ENCODE measurements at places on chromosomes 1 and 21.

DNA sequence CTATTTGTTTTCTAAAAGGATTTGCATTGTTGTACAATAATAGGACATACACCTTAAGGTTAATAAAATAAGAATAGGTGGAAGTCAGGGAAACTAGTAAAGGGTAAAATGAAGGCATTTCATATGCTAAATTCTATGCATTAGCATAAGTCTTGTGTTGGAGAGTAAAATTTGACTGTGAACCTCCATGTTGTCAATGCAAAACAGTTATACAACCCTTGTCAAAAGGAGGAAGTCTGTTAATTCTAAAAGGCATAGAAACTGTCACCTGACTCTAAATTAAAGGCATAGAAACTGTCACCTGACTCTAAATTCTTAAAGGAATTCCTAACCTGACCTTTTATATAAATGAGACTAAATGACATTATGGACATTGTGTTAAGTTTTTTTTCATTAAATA lies 291.8 kb downstream of the OLFM3 start:
- DNase-seq = no peak

DNA sequence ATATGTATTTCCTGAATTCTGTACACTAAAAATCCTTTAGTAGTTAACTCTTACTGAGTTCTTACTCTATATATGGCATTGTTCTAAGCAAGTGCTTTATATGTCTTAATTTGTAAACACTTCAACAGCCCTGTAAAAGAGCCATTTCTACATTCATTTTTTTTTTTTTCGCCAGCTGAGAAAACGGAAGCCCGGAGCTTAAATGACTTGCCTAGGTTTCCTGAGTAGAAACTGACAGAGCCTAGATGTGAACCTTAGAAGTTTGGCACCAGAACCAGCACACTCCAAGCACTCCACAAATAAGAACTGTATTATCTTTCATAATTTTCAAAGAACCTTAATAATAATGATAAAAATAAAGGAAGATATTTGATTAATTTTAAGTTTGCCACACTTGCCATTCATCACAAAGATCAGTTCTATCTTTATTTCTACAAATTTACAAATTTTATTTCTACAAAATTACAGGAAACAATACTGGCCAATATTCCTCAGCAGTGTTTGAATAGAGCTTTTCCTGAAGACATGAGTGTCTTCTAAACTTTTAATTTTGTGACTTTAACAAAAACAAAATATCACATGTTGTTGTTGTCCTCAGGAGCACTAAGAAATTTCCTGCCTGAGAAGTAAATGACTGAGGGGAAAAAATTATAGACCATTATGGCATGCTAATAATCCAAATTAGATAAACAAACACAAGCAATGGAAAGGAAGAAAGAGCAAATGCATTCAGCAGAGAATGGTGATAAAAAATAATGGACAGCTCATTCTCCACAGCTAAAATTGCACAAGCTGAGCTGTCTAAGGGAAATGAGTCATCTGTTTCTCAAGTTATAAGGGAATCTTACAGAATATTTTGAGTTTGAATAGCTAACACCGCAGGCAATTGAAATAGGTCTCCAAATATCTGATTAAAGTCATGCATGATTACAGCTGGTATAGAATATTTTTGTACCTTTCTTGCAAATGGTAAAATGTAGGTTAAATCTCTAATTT lies 71.2 kb downstream of the DPYD start:
- no peak for DNase-seq

DNA sequence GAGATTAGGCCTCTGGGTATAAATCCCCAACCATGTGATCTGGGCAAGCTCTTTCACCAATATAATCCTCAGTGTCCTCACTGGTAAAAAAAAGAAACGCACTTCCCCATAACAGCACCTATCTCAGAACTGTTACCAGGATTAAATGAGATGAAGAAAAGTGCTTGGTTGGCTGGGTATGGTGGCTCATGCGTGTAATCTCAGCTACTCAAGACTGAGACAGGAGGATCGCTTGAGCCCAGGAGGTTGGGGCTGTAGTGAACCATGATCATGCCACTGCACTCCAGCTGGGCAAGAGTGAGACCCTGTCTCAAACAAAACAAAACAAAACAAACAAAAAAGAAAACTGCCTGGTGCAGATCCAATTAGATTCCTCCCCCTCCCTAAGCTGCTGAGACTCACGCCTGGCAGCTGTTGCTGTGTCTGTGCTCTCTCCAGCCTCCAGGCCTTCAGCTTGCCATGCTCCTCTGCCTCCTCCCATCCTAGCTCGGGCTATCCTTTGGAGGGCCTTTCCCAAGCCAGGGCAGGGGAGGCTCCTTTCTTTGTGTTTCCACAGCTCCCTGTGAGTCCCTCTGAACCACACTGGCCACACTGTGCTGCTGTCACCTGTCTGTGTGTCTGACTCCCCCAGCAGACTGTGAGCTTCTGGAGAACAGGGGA lies 19.0 kb downstream of the CYB5RL start:
- DNase-seq = no peak

DNA sequence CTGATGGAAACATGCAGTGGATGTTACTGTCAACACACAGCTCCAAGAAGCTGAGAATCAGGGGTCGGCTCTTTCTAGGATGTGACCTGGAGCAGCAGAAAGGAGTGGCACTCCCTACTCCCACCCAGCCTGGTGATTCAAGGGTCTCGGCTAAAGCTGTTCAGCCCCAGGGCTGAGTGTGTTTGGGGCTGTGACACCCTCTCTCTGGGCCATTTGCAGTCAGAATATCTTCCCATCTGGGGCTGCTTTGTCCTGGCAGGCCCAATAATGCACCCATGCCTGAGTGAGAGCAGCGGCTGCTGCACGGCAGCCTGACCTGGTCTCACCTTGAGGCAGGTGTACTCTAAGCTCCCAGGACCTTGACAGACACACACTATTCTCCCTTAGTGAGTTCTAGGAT lies 52.5 kb upstream of the AJAP1 start:
- DNase-seq = no peak

- no peak for DNase-seq
Measured at GRCh38 chr1:8197493-8198282, 120.2 kb upstream of the SLC45A1 start.

DNA sequence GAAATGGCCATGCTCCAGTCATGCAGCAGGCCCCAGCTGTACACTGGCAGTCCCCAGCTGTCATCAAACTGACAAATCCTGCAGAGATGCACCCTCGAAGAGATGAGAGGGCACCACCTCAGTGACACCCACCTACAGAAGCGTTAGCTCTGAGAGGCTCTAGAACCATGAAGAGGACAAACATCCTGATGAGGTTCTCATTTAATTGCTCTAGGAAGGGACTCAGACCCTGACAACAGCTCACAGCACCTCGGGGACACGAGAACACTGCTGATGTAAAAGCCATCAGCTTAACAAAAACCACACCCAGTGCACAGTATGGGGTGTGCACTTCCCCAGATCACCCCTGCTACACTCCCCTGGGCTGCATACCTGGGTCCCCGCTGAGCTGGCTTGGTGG lies 3.4 kb downstream of the ZNF496 start:
- no peak for DNase-seq

- DNase-seq = no peak
Measured at GRCh38 chr1:51989582-51990477, 670 bp downstream of the RAB3B start.

DNA sequence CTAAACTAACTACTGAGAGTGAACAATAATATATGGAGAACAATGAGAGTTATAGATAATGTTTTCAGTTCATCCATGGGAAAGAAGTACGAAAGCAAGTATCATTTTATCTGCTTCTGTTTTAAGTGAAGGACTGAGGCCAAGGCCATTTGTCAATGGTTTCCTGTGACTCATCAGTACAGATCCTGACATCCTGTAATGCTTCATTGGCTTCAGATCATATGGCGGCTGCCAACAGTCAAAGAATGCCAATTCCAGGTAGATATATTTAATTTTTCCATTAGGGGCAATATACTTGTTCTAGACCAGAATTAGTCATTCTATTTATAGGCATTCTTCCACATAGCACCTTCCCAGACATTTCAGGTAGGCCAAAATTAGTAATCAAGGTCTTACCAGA lies 97.3 kb downstream of the USH2A start:
- DNase-seq = no peak

GRCh38 chr1:58722967-58723366 lies 23.1 kb upstream of the MYSM1 start:
- DNase-seq = no peak

GRCh38 chr1:175129182-175129581 lies 61.5 kb downstream of the TNN start:
- DNase-seq = no peak

DNA sequence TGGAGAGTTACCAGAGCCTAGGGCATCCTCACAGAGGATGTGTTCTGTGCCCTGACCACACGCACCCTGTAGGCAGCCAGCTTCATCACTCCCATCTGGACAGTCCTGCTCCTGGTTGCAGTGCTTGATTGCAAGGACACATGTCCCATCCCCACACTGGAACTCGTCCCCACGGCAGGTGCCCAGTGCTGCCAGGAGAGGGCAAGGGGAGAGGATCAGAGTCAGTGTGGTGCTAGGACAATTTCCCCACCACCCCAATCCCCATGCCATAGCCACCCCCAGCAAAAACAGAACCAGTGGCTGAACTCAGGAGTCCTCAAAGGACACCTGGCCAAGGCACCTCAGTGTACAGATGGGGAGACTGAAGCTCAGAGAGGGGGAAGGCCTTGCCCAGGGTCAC lies 37.2 kb upstream of the MAGOH start:
- no peak for DNase-seq
